ENCODE measurements at places on chromosomes 1 and 21. TPM values are rescaled to one million over a fixed set of nuclear protein-coding genes. Genes with fewer than 3 reads are reported as not detected.

DNA sequence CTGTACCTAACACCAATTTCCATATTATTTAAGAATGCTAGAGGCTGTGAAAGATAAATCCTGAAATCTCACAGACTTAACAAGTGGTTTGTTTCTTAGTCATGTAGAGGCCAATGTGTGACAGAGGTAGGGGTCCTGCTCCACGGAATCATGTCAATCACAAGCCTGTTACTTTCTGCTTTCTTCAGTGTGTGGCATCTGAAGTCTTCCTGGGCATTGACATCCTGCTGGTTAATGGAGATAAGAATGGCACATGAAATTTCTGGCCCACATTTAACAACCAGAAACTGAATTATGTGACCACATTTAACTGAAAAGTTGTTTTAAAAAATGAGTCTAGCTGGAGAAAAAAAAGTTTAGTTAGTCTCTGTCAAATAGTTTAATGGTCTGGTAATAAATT, 68.3 kb upstream of the PLA2G4A start:
- DNase-seq: no peak

GRCh38 chr1:96865731-96866685, 144.4 kb downstream of the PTBP2 start:
- peak; percentile 33 for DNase-seq

GRCh38 chr1:100597061-100597741, 59.3 kb downstream of the GPR88 start:
- DNase-seq: no peak

DNA sequence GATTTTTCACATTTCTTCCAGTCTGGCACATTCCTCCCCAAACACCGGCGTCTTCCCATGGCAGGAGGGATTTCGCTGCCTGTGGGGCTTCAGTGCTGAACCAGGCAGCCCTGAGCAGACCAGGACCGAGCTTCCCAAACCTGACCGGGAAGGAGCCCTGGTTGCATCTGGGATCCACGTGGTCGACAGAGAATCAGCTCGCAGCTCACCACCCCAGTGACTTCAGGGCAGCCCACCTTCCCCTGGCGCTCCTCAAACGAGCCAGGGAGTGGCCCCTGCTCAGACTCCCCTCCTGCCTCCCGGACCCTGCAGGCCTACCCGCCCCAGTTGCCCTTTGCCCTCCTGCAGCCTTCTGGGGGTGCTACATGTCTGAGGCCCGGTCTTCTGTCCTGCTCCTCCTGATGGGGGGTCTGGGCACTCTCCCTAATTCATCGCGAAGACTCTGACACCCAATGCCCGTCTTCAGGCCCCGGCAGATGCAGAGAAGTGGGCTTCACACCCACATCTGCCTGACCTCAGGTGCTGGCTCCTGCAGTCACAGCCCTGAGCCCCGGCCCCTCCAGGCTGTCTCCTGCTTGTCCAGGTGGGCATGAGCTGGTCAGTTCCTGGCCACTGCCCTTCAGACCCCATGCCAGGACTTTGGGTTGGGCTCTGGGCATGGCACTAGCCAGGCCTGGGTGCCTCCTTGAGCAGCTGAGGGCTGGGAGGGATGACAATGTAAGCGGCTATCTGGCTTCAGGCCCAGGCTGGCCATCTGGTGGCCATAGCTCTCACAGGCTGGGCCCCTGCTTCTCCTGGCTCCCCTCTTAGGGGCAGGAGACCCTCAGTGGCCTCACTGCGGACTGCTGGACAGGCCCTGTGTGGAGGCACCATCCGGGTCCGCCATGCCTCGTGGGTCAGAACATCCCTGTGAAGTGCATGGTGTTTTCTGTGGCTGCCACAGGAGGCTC, 26.1 kb upstream of the PRSS38 start:
- no peak for DNase-seq

DNA sequence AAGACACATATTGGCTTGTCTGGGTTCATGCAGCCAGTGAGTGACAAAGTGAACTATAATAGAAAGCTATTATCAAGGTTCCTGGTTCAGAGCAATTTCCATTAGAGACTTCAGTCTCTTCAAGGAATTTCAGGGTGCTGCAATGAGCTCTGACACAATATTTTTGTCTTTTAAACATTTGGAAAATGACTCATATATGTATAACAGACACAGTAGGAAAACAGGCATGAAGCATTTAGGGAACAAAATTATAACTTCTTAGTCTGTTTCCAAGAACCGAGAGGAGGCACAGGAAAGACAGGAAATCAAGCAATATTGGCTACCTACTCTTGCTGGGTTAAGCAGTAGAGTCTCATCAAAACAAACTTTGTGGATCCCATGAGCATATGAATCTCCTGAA, 170.4 kb downstream of the PTPRC start:
- no peak for DNase-seq

GRCh38 chr1:98078596-98078995, 157.8 kb upstream of the DPYD start:
- no peak for DNase-seq

DNA sequence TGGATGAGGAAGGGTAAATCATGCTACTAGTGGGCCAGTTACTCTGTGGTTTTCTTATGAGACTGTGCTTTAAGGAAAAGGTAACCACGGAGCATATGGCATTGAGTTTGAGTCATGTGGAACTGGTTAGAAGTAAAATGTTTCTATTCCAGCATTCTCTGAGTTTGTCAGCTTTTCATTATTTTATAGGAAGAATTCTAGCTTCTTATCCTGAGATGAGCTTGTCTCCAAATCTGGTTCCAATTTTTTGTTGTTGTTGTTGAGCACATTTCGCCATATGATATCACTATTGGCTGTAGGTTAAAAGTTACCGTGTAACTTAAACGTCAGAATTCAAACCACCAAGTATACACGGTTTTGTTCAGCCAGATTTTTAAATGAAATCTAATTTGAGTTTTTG, 69.9 kb downstream of the ATF6 start:
- no peak for DNase-seq

GRCh38 chr1:66343569-66344325, 190.2 kb upstream of the SGIP1 start:
- DNase-seq: no peak

DNA sequence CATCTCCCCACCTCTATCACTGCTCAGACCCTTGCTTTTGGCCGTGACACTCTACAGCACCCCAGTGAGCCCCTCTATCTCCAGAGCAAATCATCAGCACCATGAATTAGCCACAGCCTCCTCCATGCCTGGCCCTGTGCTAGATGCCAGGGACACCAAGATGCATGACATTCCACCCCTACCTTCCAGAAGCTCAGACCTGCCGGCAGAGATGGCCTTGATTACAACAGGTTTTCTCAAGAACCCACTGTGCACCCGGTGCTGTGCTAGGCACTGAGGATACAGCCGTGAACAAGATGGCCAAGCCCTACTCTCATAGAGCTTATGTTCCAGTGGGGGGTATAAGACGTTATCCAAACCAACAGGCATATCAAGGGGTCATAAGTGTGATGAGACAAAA, 30.6 kb downstream of the CDK18 start:
- DNase-seq: no peak

- no peak for DNase-seq
Observed at GRCh38 chr1:191798178-191798577, 360.1 kb upstream of the RGS18 start.

DNA sequence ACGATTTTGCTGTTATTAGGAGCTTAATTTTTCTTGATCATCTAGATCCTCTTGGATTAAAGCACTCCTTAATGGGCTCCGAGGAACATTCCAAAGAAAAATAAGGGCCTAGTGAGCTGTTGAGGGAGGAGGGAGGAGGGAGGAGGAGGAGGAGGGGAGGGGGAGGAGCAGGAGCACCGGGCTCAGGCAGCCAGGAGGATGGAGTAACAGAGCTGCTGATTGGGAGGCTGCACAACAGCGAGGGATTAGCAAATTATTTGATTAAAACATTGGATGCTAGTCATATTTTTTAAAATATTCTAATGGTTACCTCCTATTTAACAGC, 302.1 kb upstream of the RRP15 start:
- no peak for DNase-seq

DNA sequence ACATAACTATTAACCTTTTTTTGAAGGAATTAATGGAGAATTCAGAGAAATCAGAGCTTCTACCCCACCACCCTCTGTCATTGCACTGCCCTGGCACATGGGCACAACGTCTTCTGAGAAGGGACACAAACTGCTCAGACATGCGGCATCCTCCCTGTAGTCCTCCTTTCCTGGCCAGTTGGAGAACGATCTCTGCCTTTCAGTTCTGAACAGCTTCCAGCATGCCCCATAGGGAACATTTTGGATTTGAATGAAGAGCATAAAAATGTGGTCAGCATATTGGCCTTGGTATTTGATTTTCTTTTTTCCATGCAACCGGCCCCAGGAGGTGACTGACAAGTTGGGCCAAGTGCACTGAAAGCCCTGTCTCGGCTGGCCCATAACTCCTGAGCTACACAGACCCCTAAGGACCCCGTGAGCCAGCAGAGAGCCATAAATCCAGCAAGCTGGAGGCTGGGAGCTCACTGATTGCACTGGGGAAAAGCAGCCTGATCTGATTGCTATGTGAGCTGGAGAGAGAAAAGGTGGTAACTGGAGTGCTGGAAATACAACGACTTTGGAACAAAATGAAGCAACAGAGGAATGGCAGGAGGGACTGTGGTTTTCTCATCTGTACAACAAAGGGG, 10.9 kb upstream of the BLACAT1 start:
- DNase-seq: no peak

DNA sequence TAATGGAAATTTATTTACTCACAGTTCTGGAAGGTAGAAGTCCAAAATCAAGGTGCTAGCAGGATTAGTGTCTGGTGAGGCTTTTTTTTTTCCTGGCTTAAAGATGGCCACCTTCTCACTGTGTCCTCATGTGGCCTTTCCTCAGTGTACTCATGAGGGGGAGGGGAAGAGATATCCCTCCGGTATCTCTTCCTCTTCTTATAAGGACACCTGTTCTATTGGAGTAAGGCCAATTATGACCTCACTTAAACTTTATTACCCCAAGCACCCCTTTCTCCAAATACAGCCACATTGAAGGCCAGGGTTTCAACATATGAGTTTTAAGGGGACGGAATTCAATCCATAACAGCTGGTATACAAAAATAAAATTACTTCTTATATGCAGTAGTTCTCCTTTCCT, 203.7 kb upstream of the C1orf87 start:
- no peak for DNase-seq

DNA sequence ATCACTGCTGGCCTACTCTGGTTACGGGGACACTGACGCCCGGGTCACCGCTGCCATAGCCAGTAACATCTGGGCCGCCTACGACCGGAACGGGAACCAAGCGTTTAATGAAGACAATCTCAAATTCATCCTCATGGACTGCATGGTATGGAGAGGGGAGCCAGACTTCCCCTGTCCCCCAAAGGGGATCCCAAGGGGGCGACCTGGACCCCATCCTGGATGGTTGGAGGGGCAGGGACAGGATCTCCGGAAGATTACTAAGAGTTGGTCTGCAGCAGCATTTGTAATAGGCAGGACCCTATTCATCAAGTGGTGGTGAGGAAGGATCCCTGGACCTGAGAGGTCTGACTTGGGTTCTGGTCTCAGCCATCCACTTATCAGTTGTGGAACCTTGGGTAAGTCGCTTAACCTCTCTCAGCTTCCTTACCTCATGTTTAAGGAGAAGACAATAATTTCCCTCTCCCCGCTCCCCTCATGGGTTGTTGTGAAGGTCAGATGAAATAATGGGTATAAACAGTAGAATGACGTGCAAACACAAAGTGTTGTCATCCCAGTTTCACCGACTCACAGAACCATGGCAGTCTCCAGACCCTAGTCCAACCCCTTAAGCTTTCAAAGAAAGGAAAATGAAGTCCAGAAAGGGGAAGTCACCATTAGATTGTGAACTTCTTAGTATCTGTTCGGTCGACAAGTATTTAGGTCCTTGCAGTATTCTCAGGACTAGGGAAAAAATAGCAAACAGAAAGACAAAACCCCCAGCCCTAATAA, 883 bp downstream of the LAMTOR2 start:
- no peak for DNase-seq

DNA sequence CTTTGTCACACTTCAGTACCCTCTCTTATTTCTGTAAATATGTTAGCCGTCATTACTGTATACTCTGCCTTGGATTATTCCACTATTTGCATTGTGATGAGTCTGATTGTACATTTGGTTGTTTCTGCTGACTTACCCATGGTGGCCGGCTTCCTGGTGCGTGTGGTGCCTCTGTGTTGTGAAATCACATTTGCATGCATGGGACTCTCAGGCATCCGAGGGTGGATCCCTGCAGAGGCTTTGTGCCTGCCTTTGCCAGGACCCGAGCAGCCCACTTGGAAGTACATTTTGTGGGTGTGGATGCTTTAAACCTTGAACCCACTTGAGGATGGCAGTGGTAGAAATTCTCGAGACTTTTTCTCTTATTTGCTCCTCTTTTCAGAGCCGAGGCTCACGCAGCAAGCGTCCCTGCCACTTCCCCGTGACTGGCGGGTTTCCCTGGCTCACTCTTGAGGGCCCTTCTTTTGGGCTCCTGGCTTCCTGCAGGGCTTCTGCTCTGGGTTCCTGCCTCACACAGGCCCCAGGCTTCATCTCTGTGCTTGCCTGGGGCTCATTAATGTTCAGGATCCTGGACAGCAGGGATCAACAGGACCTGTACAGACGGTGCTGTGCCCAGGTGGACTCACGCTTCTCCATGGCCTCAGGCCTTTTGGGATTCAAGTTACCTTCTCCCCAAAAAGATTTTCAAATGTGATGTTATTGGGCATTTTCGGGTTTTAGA, 36.6 kb downstream of the POFUT2 start:
- no peak for DNase-seq

- DNase-seq: no peak
Observed at GRCh38 chr21:26441149-26441548, 131.9 kb downstream of the CYYR1 start.

GRCh38 chr1:40307186-40307585, 9.9 kb downstream of the COL9A2 start:
- no peak for DNase-seq

DNA sequence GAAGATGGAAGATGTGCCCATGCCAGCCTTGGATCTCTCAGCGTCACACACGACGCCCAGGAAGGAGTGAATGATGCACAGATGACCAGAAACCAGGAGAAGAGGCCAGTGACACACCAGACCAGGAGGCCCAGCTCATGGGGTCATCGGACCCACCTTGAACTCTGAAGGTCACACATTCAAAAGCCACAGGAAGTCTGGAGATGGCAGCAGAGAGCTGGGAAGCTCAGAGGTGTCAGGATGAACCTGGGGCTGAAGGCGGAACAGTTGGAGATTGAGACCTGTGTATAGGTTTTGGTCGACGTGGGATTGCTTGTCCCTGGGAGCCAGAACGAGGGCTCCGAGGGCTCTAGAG, 43.6 kb downstream of the SLC19A1 start:
- no peak for DNase-seq

- no peak for DNase-seq
Observed at GRCh38 chr1:12006167-12006921, 13.0 kb upstream of the MIIP start.

LCE1F gene
- not detected for total RNA-seq

LRRC71 gene
- total RNA-seq: not detected

CD244 gene
- total RNA-seq: not detected

PLA2G2D gene
- total RNA-seq: not detected
